ENCODE measurements at places on chromosomes 6 and 20.

GRCh38 chr6:50369996-50370395 is 320.3 kb upstream of the DEFB112 start:
- DNase-seq, result no peak

DNA sequence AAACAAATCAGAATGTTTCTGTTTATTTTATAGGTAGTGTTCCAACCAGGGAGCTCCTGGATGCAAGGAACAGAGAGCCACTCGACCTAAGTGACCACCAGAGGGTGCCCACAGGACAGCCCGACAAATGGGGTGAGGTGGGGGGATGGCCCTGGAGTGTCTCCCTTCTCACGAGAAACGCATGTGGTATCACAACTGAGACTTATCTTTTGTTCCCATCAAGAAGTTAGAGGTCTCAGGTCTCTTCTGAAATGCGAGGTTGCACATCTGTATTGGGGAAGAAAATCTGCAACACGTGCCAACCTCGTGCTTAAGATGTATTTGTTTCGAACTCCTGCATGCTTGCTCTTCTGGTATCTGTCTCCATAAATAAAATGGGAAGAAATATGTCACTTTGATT is 104.0 kb downstream of the ISM1 start:
- peak; percentile 22 for DNase-seq

DNA sequence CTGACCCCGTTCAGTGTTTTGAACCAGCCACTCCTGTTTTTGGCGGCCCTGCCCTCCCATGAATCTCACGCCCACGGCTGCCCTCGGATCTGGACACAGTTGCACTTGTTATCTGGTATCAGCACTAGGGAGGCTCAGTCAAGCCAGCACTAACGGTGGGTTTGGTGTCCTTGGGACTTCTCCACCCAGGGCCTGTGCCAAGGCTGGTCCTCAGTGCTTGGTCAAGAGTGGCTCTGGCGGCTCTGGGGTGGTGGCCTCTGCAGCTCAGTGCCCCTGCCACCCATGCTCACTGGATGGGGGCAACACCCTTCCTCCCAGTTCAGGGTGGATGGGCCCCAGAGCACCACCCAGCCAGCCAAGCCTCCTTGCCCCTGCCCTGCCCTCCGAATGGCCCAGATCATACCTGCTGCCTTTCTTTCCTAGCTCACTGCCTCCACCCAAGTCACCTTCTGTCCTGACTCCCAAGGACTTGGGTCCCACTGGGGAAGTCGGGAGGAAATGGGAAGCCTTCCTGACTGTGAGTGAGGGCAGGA is 54.7 kb downstream of the SSR1 start:
- no peak for DNase-seq

DNA sequence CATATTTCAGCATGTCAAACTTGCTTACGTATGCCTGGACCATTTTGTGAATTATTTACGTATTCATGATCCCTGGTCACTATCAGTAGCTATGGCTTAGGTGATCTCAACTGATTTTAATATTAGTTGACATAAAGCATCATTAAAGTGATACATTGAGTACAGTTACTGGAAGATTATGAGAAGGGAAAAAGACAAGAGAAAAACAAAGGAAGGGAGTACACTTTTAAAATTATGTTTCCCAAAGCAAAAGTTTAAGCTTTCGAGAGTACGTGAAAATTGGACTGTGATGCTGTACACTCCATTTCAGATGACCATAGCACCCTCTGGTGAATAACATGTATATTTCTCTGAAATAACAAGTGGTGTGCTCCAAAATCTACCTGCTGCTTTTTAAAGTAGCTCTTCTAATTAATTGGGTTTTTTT is 215.0 kb upstream of the HSF2 start:
- no peak for DNase-seq

GRCh38 chr6:146985111-146985510 is 219.1 kb upstream of the STXBP5 start:
- DNase-seq, result no peak

- no peak for DNase-seq
Measured at GRCh38 chr6:16338577-16339264, 100.3 kb downstream of the GMPR start.

GRCh38 chr6:87656857-87657256 is 45.2 kb downstream of the AKIRIN2 start:
- no peak for DNase-seq

DNA sequence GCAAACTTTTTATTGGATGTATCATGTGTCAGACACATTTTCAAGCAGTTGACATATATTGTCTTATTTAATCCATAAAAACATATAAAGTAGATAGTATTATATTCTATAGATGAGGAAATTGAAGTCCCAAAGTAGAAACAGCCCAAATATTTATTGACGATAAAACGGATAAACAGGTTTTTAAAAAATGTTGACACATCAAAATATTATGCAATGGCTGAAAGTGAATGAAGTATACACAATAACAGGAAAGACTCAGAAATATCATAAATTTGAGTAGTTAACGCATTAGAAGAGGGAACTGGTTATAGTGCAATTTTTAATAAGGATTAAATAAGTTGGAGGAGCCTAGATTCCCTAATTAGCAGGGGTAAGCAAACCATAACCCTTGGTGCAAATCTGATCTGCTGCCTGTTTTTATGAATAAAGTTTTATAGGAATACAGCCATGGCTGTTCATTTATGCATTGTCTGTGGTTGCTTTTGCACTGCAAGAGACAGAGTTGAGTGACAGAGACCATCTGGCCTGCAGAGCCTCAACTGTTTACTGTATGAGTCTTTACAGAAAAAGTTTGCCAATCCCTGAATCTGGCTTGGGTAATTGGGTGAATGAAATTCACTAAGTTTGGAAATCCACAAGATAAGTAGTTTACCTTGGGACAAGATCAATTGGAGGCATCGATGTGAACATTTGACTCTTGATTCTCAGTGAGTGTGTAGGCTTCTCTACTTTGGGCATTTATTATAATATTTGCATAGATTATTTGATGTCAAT is 50.6 kb upstream of the EXOC2 start:
- DNase-seq, result no peak

DNA sequence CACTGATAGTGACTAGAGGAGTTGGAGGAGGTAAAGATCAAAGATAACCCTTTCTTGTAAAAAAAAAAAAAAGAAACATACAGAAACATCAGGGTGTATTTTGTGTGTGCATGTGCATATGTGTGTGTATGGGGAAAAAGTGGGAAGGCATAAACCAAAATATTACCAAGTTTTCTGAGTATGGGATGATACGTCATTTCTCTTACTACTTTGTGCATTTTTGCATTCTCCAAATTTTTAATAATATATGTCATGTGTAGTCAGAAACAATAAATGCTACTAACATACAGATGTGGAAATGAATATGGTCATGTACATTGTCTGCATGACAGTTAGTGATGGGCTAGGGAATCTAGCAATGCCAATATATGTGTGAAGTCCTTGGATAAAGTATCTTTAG is 161.1 kb downstream of the SASH1 start:
- no peak for DNase-seq

- DNase-seq, result no peak
Measured at GRCh38 chr20:36891211-36891610, 15.3 kb downstream of the TLDC2 start.

DNA sequence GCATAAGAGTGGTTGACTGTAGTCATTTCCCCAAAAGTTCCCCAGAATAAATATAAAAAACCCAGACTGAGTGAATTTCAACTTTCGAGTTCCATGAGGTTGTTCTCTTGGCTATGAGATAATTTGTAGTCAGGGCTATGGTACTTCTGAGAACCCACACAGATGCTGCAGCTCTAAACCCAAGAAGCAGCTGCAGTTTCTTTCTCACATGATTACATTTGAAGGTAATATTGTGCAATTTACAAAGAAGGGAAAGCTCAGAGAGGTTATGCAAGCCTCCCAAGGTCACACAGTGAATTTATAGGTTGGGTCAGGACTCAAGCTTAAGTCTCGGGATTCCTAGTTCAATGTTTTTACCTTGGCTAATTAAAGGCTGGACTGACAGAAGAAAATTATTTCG is 29.7 kb upstream of the CD93 start:
- no peak for DNase-seq

DNA sequence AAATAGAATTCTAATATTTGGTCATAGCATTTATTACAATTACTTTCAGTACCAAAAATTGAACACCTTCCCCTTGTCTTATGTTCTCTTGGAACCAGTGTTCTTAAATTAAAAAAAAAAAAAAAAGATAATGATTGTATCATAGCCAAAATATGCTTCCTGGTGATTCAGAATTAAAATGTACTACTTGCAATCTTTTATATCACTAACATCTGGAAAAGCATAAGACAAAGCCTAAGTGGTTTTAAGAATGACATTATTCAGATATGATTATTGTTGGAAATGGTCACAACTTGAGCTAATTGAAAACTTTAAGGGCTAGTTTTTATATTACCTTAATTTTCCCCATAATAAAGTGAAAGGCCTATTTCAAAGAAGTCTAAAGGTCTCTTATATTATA is 493.3 kb upstream of the MARCKS start:
- no peak for DNase-seq

GRCh38 chr6:169869301-169869700 is 117.9 kb downstream of the ERMARD start:
- DNase-seq, result no peak

- no peak for DNase-seq
Measured at GRCh38 chr20:37533154-37533715, 5.6 kb upstream of the BLCAP start.

GRCh38 chr6:73152966-73153757 is 72.1 kb downstream of the KHDC1L start:
- DNase-seq, result no peak

DNA sequence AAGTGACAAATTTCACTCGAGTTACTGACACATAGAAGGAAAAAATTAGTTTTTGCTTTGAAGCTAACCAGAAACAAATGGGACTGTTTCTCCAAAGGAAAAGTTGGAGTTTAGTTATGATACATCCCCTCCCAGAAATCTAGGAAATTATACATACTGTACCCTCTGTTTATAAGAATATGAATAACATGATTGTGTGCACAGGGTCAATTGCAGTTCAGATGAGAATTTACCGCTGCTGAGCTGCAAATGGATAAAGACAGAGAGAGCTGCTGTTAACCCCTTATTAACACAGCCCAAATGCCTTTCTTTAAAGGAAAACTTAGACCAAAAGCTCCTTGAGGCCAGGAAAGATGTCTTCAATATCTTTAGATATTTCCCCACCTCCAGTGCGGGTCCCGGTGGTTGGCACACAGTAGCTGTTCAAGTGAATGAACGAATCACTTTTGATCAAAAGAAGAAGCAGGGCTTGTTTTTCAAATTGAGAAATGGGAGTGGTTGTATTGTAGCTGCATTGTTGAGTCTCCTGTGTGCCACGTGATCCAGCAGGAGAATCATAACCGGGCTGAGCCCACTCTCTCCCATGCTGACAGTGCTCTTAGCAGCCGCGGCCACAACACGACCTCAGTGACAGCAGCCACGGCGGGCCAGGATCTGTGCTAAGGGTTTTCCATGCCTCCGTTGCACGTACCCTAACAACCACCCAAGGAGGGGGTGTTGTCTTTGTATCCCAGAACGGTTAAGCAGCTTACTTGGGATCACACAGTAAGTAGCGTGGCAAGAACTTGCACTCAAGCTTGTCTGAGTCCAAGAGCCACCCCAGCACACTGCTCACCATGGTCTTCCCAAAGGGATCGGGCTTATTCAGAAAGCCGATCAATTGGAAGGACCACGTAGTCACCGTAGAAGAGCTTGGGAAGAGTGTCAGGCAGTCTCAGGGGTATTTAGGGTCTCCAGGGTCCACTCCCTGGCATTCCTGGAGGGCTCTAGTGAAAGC is 53.5 kb upstream of the BMP6 start:
- DNase-seq, result no peak

DNA sequence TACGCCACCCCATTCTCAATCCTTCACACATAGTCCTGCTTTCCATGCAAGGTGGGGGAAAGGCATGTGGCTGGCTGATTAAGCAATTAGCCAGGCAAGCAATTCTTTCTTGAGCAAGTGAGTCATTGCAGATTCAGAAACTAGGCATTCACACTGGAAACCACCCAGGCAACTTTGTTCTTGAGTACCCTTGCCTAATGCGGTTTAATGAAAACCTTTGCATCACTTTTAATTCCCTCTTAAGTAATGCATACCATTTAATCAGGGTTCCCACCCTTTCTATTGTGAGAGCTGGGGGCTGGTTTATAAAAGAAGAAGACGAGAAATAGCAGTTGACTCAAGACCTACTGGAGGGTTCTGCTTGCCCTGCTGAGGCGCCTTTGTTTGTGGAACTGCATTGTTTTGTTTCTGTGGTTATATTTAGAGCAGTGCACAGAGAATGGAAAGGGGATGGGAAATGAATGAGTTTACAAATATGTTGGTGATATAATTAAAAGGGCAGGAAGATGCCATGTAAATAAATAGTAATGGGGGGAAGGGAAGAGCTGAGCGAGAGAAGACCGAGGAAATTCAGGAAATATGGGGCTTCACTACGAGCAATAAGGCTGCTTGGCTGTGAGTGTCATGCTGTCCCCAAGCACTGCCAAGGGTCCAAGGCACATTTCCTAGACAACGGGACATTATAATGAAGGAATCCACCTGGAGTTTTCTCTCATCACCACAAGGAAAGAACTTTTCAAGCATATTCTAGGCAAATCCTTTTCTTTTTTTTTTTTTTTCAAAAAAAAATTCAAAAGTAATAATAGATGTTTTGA is 48.8 kb upstream of the TSHZ2 start:
- DNase-seq, result no peak

DNA sequence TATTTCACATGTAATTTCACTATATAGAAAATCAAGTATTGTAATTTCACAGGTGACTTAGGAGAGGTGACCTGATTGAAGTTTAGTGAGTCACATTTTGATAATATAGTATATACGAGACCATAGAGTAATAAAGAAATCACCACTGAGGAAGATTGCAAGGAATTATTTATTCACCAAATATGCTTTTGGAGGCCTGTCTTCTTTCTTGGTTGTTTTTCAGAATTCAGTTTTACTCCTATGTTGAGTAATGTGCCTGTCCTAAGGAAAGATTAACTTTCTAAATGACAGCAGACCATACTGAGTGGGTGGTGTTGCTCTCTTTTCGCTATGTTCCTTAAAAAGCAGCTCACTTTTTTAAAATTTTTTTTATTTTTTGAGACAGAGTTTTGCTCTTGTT is 87.5 kb upstream of the FOXO3 start:
- no peak for DNase-seq

DNA sequence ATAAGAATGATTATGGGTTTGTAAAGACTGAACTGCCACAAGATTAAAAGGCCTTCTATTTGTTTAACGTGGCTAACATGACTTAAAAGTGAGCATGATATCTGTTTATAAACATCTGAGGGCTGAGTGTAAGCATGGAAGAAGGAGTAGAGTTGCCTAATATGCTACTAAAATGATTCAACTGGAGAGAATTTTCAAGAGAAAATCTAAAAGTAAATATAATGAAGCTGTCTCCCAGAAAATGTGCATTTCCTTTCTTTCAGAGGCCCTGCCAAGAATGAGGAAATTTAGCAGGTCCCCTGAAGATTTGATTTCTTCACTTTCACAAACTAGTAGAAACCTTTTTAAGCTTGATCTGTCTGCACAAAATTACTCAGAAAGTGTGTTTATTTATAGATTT is 4.2 kb upstream of the EYA4 start:
- DNase-seq, result no peak

- DNase-seq, result no peak
Measured at GRCh38 chr6:35214869-35215664, 1.3 kb downstream of the SCUBE3 start.

GRCh38 chr6:100335991-100336390 is 128.7 kb downstream of the SIM1 start:
- no peak for DNase-seq

- DNase-seq, result no peak
Measured at GRCh38 chr20:24963672-24964505, 14.8 kb downstream of the CST7 start.

Measured in activated naive CD8-positive, alpha-beta T cell treated with anti-CD3 and anti-CD28 coated beads, Interleukin-2, amount 50 U/mL, for 24 hours (primary cell).